ENCODE measurements at places on chromosomes 1 and 21.
A peak's percentile ranks its signal among the peaks of the same experiment; 100 is the strongest.

GRCh38 chr1:65214340-65215027 is 66.5 kb downstream of the AK4 start:
- no peak for DNase-seq

DNA sequence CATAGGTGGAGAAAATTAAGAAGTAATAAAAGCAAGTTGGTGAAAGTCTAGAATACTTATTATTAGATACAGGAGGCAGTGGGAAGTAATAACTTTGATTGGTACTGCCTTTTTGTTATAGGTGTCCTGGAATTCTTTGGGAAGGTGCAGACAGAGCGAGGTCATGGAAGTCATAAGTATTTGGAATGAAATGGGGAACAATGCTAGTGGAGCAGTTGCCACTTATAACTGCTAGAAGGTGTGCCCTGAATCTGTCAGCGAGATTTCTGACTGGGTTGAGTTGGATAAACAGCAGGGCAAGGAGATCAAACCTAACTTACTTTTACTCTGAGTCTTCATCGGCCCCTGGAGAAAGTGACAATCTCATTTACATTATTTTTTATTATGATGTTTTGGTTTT is 69.6 kb downstream of the LHX9 start:
- no peak for DNase-seq

GRCh38 chr1:107786203-107786845 is 178.7 kb downstream of the VAV3 start:
- DNase-seq: no peak

DNA sequence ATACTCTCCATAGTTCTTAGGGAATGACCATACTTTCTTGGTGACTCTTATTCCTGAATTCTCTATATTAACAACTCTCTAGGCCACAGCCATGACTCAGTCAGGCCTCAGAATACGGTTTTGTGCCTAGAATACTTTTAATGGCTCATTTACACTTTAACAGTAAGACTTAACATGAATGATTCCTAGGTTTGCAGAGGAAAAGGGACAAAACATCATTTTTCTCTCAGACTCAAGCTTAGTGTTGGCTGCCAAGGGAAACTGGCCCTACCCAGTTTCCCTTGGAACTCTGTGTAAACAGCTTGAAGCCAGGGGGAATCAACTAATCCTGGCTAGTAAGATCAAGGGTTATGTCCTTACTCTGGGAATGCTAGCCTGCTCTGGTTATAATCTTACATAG is 164.9 kb upstream of the PKN2 start:
- no peak for DNase-seq

- DNase-seq: no peak
Observed at GRCh38 chr1:15236321-15236721, 10.7 kb upstream of the FHAD1 start.

- no peak for DNase-seq
Observed at GRCh38 chr1:118132000-118132399, 53.0 kb downstream of the SPAG17 start.

DNA sequence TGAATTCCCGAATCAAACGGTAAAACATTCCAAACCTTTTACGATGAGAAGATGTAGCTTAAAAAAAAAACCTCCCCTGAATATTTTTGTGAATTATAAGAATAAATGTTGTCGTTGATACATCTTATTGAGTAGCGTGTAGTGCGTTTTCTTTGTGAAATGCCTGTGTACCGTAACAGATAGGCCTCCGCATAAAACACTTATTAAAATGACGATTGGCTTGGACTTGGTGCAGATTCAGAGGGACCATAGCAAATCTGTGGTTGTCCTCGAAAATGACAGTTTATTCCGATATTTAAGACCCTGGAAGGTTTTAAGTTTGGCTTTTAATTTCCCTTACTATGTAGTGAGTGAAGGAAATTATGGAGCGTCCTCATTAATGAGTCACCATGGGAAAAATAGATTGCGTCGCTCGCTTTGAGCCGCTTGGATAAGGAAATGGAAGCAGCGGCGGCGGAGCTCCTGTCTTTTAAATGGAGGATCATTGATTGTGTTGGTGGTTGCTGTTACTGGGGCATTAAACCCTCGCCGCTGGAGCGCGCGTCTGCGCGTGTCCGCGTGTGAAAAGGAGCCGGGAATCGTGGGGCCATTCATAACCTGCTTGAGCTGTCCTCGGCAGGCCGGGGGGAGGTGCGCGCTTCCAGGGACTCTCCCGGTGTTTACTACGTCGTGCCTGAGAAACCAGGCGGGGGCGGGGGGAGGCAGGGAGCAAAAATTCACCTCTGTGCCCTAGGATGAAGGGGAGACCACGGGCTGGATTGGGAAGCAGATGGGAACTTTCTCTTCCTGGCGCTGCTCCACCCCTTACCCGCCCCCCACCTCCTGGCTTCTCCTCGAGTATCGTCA is 1.6 kb downstream of the SPEN start:
- DNase-seq: peak; percentile 84

GRCh38 chr1:177270863-177271262 is 100.1 kb downstream of the BRINP2 start:
- no peak for DNase-seq

DNA sequence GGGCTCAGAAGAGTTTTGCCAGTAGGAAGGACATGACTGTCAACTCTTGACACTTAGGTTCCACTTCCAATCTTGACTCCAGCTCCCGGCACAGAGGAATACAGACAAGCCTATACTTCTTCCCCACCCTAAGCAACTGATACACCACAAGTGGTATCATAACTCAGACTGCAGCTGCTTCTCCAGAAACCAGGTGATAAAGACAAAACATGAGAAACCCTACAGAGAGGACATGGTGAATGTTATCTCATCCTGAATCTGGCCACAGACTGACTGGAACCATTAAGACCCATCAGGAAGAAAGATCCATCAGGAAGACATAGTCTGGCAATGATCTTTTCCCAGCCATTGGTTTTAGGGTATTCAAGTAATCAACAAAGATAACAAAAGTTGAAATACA is 13.8 kb downstream of the PAXBP1 start:
- no peak for DNase-seq

DNA sequence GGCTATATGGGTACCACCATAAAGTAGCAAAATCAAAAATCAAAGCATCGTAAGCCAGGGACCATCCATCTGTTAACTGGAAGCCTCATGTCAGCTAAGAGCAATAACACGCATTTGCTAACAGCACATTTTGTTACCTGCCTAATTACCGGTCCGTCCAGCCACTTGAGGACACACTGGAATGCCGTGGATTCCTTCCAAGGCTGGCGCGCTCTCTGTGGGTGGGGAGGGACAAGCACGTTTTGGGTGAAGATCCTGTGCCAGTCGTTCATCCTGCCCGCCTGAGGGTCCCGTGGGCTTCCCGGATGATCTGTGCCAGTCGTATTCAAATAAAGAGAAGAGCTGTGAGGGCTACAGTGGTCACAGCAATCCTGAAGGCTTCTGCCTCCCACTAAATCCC is 6.2 kb downstream of the NPHP4 start:
- DNase-seq: no peak

DNA sequence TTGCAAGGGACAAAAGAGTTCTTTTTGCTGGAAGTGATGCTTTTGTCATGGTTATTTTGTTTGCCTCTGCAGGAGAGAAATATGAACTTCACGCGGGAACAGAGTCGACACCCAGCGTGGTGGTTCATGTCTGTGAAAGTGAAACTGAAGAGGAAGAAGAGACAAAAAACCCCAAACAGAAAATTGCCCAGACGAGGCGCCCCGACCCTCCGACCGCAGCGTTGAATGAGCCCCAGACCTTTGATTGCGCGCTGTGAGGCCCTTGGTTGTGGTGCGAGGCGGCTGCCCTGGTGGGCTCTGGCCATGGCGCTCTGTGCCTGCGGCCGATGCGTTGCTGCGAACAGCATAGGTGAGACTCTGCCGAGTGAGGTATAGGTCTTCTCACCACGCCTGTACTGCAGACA is 20.9 kb upstream of the NCMAP start:
- DNase-seq: no peak

- DNase-seq: no peak
Observed at GRCh38 chr1:213676736-213677135, 311.0 kb upstream of the PROX1 start.

- no peak for DNase-seq
Observed at GRCh38 chr1:15180189-15180588, 26.6 kb downstream of the TMEM51 start.

DNA sequence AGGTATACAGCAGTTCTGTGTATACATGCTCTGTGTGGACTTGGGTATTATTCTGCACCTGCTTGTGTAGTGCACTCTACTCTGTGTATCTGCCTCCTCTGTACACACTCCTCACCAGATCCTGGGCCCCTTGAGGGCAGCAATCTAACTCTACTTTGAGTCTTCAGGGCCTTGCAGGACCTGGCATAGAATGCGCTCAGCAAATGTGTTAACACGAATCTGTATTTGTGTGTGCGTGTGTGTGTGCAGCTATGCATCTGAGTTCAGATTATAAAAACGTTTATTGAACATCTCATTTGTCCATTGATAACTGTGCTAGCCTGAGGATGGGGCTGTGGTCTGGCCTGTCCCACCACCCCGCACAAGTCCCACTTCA is 3.9 kb upstream of the MEF2D start:
- no peak for DNase-seq

DNA sequence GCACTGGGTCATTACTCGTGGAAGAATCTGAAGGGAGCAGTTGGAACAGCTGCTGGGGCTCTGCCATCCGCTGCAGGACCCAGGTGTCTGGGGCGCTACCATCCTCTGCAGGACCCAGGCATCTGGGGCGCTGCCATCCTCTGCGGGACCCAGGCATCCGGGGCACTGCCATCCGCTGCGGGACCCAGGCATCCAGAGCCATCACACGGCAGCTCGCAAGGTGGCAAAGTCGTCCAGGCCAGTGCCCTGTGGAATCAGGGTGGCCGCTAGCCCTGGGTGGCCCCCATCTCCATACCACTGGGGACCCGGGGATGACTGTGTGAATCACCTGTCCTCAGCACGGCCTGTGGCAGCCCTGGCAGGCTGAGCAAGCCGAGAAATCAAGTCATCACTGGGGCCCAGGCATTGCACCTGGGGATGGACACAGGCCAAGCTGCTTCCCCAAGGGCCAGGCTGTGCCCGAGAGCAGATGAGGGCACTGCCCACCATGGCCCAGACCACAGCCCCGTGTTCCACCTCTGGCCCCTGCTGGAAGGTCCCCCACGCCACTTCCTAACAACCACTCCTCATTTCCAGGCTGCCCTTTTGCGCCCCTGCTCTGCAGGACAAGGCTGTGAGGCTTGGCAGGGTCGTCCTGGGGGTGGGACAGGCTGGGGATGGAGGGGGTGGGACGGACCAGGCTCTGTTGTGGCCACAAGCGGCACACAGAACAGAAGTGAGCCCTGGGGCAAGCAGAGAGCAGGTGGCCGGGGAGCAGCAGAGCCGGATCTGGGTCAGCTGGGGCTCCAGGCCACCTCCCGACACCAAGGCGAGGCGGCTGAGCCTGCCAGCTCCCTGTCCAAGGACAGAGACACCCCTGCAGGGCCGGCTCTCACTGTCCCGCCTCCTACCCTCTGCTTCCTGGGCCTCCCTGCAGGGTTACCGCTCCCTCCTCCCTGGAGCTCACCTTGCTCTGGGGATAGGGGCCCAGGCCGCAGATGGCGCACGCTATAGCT is 12.7 kb downstream of the GABRD start:
- DNase-seq: no peak

- DNase-seq: no peak
Observed at GRCh38 chr1:209633335-209633997, 18.8 kb downstream of the LAMB3 start.

DNA sequence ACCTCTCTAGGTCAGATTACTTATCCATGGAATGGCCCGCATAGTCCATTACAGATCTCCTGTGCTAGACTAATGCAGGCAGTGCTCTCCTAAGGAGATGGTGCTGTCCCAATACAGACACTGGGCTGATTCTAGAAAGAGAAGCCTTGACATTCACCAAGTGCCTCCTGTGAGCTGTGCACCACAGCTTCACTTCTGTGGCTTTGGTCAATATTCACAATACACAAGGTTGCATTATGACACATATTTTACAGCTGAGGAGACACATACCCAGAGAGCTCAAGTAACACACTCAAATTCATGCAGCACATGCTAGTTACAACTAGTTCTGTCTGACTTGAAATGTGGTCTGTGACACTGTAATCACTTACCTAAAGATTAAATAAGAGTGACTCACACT is 59.4 kb upstream of the LRRC8B start:
- no peak for DNase-seq

GRCh38 chr1:2194898-2195673 is 514 bp upstream of the FAAP20 start:
- DNase-seq: peak; percentile 81

DNA sequence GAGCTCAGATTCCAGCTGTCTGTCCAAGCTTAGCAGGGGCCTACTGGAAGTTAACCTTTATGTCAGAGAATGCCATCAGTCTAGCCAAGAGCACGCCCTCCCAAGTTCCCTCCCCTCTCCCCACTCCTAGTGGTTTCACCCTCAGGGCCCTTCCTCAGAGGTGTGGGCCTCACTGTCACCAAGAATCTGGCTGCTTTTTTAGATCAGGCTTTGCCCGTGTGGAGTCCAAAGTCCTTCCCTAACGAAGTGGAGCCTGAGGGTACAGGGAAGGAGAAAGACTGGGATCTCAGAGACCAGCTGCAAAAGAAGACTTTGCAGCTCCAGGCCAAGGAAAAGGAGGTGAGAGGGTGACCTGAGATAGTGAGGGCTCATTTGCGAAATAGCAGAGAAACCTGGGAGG is 4.1 kb downstream of the C1orf74 start:
- no peak for DNase-seq

DNA sequence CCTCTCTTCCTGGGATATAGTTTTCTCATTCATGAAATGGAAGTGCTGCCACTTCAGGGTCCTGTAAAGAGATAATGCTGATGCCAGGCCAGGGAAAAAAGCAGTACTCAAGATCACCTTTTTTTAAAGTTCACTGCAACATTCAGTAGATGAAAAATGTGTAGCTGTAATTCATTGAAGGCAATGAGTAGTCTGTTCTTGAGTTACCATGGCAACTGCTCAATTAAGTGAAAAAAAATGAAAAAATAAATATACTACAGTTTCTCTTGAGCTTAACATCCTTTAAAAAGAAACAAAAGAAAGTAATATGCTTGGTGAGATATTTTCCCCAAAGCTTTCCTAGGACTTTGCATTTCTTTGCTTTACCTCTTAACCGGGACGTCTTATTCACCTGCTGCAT is 183.3 kb downstream of the AK5 start:
- DNase-seq: no peak

DNA sequence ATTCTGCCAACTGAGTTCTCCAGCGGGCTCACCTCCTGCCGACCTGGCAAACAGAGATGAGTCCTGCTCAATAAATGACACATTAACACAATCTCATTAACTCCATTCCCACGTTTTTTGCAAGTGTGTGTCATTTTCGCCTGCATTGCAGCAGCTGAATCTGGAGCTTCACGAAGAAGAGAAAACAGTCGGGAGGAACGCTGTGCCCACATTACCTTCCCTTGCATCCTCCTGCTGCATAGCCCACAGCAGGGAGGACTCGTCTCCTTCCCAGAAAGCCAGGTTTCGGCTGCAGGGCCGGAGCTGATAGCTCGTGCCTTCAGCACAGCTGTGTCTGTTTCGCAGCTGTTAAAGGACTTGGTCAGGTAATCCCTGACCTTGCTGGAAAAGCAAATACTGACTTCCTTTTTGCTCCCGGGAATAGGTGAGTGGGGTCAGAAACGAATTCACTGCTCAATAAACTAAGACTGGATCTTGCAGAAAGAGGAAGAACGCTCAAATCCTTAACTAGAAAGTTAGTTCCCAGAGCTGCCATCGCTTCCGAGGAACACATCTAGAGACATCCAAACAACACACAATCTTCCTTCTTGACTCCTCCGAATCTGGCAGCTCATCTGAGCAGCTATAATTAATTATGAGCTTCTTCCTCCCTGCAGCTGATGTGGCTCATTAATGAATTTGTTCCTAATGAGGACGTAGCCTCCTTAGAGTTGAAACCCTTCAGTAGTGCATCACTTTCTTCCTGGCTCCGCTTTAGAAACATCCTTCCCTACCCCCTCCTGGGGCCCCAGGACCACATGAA is 33.0 kb downstream of the KANK4 start:
- no peak for DNase-seq
